Stimulated activated CD4-positive, alpha-beta T cell treated with anti-CD3 and anti-CD28 coated beads, Interleukin-12 subunit alpha, Interleukin-12 subunit beta, amount 100 ng/mL, for 24 hours (primary cell): ENCODE measurements at places on chromosomes 5 and 9.

DNA sequence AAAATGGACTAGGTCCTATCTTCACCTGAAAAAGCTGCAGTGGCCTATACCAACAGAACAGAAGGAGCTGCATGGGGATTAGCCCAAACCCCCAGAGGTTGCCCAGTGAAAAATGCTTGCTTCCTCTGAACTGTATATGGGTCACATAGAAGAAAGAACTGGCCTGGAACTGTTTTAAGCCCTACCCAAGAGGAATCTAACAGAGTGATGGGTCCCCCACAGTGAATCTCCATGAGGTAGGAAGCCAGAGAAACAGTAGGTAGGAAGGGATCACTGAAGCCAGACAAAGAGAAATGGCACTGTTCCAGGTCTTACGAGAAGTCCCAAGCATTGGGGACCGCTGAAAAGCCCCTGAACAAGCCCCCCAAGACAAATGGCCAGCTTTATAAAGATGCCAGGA is 28.8 kb upstream of the TRIM32 start:
- no peak for DNase-seq

DNA sequence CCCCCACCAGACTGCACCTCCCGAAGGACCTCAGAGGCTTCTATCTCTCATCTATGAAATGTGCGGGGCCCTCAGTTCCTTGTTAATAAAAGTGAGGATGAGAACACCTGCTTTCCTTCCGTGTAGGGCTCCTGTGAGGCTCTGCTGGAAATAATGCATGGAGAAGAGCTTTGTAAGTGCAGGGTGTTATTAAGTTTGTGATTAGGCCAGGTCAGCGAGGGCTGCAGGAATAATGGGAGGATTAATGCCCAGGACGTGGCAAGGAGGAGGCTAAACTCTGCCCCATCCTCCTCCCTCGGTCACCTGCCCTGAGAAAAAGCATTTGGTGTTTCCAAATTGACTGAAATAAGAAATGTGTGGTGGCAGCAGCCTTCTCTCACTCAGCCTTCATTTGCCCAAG is 83.5 kb upstream of the HSPA9 start:
- DNase-seq, result no peak

GRCh38 chr5:111469903-111470302 is 42.4 kb downstream of the STARD4 start:
- no peak for DNase-seq

- no peak for DNase-seq
Observed at GRCh38 chr5:135203019-135203418, 169.0 kb upstream of the PITX1 start.

DNA sequence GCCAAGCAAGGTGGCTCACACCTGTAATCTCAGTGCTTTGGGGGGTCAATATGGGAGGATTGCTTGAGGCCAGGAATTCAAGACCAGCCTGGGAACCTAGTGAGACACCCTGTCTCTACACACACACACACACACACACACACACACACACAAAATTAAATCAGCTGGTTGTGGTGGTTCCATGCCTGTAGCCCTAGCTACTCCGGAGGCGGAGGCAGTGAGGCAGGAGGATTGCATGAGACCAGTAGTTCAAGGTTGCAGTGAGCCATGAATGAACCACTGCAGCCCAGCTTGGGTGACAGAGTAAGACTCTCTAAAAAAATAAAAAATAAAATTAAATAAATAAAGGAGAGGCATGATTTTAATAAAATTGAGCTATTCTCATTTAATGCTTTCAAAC is 13.1 kb downstream of the CEMIP2 start:
- DNase-seq, result no peak

DNA sequence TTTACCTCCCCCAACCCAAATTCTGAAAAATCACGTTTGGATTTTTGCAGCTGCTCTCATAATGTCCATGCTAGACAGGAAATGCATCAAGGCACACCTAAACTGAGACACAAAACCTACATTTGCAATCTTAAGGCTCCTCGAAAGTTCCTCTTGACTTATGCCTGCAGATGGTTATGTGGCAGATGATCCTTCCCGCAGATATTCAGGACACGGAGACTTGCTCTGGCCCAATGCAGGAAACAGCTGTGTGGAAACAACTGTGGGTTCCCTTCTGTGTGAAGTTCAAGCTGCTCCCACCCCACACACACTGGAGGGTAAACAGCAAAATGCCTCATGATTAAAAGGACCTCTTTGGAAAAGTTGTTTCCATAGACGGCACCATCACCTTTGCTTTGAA is 253.8 kb downstream of the EBF1 start:
- no peak for DNase-seq

DNA sequence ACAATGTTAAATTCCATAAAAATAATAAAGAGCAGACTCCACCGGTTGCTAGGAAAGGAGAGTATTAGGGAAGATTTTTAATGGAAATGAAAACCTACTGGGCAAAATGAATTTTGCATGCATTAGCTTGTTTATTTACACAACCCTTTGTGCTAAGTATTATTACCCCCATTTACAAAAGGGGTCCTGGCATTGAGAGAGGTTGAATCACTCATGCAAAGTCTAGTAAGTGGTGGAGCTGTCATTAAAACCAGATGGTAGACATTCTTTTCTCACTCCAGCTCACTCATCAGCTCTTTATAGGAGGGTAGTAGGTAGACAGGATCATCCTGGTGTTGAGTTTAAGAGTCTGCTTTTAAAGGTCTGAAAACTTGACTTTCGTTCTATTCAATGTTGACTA is 395.1 kb downstream of the PLK2 start:
- no peak for DNase-seq

DNA sequence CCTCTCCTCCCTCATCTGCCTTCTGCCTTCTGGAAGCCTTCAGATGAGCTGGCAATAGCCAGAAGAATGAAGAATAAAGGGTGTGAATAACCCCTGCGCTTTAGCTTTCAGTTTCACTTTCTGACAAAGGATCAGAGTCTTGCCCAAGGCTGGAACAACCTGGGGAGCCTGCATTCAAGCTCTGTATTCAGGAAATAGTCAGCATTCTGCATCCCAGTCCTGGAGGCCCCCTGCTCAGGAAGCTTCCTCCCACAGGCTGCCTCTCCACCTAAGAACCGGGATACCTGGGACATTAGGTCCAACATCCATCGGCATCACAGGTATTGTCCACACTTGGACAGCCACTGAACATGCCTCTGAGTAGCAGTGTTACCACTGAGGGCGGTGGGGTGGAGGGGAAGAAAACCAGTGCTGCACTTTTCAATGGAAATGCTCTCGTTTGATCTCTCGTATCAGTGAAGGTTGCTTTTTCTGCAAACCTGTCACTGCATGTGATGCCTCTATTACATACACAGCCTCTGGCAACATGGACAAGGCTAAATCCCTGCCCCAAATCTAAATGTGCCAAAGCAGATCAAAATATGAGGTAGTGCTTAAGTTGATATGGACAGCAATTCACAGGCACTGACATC is 39.8 kb upstream of the ACO1 start:
- no peak for DNase-seq

DNA sequence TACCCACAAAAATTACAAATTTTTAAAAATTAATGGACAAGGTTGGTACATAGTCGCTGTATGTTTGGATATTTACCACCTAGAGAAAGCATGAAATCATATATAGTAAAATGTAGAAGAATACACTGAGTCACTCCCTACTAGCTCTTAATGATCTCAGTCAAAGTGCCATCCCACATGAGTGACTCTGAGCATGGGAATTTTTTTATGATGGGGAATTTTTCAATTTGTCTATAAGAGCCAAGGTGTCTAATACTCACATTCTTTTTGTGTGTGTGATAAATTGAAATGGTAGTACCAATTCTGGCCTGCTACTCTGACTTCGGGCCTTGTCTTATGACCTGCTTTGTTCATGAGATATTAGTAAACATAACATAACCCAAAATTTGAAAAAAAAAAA is 483.2 kb downstream of the CDH10 start:
- no peak for DNase-seq

DNA sequence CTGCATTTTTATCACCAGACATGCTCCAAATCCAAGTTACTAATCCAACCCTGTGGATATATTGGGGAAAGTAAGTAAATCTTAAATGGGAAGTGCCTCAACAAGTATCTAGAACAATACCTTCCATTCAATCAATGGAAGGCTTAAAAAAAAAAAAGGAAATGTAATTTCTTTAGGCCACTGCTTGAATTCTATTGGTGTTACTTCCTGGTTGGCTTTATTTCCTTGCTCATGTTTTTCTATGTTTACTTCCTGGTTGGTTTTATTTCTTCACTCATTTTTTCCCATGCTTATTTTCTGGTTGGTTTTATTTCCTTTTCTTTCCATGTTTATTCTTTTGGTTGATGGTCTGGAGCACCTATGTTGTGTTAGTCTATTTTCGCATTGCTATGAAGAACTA is 363.9 kb downstream of the KDM4C start:
- no peak for DNase-seq

- no peak for DNase-seq
Observed at GRCh38 chr5:108974594-108974993, 226.9 kb downstream of the FER start.

- no peak for DNase-seq
Observed at GRCh38 chr5:96961053-96961452, 25.2 kb downstream of the LNPEP start.

- no peak for DNase-seq
Observed at GRCh38 chr5:66655395-66656324, 59.5 kb downstream of the MAST4 start.

GRCh38 chr9:35294556-35294955 is 132.7 kb downstream of the UNC13B start:
- DNase-seq, result no peak

GRCh38 chr5:144121577-144121976 is 48.9 kb downstream of the YIPF5 start:
- DNase-seq, result no peak

DNA sequence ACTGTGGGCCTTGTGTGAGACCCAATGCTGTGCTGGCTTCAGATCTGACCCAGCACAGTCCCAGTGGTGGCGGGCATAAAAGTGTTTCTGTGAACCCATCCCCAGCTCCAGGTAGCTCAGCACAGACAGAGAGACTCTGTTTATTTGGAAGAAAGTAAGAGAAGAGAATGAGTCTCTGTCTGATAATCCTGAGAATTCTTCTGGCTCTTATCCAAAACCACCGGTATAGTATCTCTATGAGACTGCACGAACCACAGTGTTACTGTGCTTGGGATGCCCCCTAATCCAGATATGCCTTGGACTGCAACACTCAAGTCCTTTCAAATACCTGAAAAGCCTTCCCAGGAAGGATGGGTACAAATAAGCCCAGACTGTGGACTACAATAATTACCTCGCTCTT is 1660.8 kb upstream of the ACO1 start:
- no peak for DNase-seq

GRCh38 chr5:52580921-52581320 is 206.8 kb upstream of the ITGA1 start:
- DNase-seq, result no peak

GRCh38 chr5:137867664-137868063 is at the start of gene MYOT:
TSS of gene MYOT (plus strand) at chr5:137867860. CDS start at chr5:137870652, 2,792 bp downstream.
- DNase-seq, result no peak

GRCh38 chr5:82356808-82357671 is 78.9 kb upstream of the RPS23 start:
- DNase-seq, result peak; percentile 39

DNA sequence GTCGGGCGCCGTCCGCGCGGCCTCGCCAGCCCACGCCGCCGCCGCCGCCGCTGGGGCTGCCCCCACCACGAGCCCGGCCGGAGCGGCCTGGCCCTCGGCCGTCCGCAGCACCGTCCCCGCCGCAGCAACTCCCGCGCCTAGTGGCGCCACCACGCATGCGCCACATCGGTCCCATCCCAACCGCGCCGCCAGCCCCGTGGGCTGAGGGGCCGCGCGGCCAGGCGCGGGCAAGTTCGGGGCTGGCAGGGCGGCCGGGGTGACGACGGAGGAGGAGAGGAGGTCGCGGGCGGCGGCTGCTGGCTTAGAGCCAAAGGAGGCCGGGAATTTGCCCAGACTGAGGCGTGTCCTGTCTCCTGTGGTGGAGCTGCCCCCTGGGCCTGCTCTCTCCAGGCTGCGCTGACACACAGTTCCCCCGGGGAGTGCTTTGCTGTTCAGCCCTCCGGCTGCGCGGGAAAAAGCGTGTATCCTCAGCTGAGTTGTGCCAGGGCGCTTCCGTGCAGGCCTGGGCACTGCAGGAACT is at the start of gene TUSC1:
Gene TUSC1, minus strand, starts transcription at position 298 of the 520 bp plus-strand sequence. Its CDS starts 132 bp downstream, at position 166.
- DNase-seq, result no peak

DNA sequence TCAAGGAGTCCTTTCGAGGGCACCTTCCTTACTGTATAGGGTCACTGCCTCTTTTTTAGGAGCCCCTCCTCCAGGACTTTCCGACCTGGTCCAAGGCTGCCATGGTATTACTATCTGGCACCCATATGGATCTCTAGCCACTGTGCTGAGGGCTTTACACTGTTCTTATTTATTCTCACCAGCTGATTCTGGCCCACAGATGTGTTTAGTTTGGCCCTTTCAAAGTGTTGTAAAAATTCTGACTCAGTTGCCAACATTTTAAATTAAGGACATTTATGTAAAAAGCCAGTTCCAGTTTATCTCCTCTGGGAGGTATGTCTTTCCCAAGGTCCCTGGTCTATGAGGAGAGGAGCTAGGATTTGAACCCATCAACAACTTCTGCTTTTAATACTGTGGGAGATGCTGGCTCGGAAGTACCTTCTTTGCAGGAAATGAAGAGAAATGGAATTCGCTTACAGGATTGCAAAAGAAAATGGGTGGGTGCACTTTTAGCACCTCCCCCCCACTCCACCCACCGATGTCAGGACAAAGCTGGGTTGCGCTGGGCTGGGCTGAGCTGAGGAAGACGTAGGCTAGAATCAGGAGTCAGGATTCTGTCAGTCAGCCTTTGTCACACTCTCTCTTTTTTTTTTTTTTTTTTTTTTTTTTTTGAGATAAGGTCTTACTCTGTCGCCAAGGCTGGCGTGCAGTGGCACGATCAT is 7.8 kb downstream of the JADE2 start:
- no peak for DNase-seq

DNA sequence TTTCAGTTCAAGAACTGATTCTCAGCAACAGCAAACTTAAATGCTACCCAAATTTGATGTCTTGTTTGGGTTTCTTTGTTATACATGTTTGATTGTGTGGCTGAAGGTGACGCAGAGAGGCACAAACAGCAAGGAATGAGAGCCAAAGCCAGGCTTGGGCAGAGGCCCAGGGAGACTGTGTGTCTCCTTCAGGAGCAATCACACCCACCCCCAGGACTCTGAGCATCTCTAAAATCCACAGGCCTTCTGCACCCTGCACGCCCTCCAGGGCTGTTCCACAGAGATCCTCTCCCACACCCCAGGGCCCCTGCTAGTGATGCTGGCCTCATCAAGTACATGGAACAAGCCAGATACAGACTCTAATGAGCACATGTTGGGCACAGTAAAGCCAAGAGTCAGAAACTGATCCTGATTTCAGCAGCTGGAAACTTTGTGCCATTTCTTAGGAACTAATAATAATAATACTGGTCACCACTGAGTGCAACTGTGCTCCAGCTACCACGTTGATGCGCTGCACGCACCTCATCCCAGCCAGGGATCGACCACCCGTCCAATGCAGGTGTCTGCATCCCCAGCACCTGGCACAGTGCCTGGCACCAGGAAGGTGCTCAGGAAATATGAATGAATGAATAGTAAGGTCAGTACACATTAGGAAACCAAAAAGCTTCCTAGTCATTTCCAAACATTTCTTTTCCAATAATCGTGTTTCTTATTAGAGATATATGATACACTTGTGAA is 54.6 kb upstream of the TCF7 start:
- no peak for DNase-seq
